Globus pallidus (tissue), 1 donor: ENCODE measurements at places on chromosomes 12 and 14.

- no peak for DNase-seq
Measured at GRCh38 chr12:52813885-52814709, at the start of gene KRT4. TSS of gene KRT4 (minus strand) at chr12:52814116. CDS start at chr12:52814058, 58 bp downstream.

GRCh38 chr14:92108345-92109254 is 2.2 kb upstream of the ATXN3 start:
- no peak for DNase-seq

DNA sequence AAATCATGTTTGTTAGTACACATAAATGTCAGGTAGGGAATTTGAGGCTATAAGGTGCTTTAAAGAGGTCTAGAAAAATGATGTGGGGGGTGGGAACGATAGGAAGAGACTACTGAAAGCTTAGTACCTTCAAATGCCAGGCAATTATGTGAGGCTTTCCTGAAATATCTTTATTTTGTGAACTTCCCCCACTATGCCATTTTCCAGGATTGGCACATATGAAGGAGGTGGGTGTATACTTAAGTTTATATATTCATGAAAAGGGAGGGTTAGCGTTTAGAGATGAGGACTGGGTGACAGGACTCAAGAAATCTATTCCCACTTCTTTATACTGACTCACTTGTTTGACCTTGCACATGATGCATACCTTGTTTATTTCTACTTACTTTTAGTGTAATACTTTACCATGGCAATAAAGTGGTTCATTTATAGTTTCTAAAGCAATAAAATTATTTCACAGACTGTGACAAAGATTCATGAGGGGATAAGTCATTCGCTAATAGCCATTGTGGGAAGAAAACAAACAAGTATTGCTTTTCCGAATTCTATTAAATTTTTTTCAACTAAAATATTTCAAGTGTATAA is 77.1 kb downstream of the PLEKHA5 start:
- no peak for DNase-seq

- DNase-seq = no peak
Measured at GRCh38 chr12:100185361-100185894, 15.2 kb upstream of the ACTR6 start.

DNA sequence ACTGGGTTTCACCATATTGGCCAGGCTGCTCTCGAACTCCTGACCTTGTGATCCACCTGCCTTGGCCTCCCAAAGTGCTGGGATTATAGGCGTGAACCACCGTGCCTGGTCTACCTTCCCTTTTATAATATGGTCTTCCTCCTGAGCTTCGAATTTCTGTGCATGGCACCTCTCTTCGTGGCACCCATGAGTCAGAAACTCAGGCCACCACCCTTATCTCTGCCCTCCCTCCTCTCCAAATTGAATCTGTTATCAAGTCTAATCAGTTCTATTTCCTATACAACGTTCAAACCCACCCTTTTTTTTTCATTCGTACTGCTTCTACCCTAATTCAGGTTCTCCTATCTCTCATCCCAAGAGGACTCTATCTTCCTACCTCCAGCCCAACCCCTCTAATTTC is 5.0 kb upstream of the TINF2 start:
- DNase-seq = no peak

DNA sequence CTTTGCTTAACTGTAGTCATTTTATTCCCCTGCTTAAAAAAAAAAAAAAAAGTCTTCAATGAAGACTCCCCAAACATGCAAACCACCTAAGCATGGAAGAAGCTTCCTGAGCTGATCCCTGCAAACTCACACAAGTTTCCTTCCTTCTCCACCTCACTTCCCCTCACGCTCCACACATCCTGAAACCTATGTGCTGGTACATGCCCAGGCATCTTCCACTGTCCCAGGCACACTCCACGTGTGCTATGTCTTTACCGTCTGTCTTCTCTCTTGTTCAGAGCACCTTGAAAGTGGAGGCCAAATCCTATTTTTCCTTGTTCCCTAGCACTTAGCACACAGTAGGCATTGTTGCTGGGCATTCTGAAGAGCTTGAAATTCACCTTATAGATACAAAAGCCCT is 13.4 kb downstream of the LRIG3 start:
- no peak for DNase-seq
